T-helper 17 cell (primary cell): ENCODE measurements at places on chromosomes 5 and 9.

GRCh38 chr9:27276193-27277030 is 20.5 kb downstream of the EQTN start:
- no peak for DNase-seq

- no peak for DNase-seq
Measured at GRCh38 chr5:168773226-168773625, 194.1 kb upstream of the PANK3 start.

- peak; percentile 46 for DNase-seq
Measured at GRCh38 chr9:135504262-135505243, 4.1 kb downstream of the MRPS2 start.

DNA sequence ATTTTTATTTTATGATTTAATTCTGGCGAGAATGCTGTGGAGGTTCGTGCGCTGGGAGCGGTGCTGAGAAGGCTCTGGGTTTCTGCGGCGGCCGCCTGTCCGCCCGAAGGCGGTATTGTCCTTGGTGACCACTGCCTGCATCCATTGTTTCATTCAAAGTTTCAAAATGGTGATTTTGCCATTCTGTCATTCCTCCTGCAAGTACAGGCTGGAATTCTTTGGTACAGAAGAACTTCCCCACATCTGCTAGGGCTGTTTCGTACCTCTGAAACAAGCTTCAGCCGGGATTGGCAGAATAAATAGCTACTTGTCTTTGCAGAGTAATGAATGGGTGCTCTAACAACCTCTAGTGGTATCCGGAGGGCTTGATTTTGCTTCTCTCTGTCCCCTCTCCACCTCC is 112.6 kb upstream of the CACNA1B start:
- DNase-seq, result no peak

DNA sequence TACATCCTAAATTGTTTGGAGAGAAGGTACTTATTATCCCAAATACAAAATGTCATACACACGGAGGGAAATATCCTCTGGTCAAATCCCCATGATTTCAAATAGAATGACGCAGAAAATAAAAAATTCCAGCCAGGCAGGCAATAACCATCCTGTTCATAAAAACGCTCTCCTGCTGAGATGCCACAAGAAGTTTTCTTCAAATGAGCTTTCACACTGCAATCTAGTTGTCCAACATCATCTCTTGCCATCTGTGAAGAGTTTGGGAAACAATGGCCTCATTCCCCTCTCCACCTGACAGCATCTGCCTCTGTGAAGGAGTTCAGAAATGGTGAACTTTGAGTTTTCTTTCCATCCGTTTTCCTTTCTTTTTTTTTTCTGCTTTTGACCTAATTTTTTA is 83.3 kb upstream of the SLC30A5 start:
- DNase-seq, result no peak

DNA sequence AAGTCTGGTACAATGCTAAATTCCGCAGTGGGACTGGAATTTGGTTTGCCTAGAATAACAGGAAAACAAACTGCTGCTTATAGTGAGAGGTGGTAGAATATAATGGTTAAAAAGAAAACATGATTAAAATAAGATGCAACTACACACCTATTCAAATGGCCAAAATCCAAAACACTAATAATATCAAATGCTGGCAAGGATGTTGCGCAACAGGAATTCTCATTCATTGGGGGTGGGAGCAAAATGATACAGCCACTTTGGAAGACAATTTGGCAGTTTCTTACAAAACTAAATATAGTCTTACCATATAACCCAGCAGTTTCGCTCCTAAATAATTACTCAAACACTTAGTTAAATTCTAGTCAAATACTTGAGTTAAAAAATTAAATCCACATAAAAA is 50.8 kb upstream of the TPD52L3 start:
- DNase-seq, result no peak

- DNase-seq, result no peak
Measured at GRCh38 chr5:74341221-74341620, 299.3 kb downstream of the ENC1 start.

DNA sequence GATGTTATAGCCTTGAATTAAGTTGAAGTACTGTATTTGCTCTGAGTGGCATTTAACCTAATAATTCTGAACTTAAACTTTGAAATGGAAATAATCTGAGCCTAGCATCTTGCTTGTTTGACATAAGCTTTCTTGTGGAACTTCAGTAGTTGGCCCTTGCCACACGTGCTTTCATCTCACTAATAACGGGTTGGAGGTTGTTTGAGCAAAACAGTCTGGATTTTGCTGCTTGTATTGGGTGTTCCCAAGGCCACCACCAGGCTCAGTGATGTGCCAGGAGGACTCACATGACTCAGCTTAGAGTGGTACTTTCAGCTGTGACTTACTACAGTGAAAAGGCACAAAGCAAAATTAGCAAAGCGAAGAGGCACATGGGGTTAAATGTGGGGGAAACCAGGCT is 35.7 kb downstream of the SECISBP2 start:
- no peak for DNase-seq

DNA sequence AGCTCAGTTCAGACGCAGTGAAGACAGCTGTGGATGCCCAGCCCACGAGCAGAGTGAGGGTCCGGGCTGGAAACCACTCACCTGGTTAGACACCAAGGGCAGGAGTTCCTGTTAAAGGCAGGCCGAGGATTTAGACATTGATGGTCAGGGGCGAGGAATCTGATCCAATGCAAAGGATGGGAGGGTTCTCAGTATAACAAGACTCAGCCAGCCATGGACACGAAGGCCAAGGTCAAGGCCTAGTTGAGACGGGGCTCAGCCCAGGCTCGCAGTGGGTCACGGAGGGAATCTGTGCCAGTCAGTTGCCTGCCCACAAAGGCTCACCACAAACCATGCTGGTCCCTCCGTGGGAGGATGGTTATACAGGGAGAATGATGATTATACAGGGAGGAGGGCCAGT is 63.3 kb upstream of the FCN1 start:
- no peak for DNase-seq

DNA sequence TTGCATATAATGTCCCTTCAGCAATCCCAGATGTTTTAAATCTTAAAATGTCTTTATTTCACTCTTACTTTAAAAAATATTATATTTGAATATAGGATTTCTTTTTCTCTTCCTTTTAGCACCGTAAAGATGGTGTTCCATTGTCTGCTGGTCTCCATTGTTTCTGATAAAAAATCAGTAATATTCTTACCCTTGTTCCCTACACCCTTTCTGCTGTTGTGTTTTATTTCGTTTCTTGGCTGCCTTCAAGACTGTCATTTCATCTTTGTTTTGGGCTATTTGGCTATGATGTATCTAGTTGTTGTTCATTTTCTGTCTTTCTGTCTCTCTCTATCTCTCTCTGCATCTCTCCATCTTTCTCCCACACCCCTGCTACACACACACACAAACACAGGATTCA is 197.9 kb downstream of the IRX2 start:
- DNase-seq, result no peak

- DNase-seq, result no peak
Measured at GRCh38 chr5:39587675-39588074, 162.9 kb upstream of the DAB2 start.

- DNase-seq, result no peak
Measured at GRCh38 chr5:170361616-170362015, 27.6 kb downstream of the KCNMB1 start.

- DNase-seq, result no peak
Measured at GRCh38 chr9:114221706-114222465, 66.5 kb downstream of the COL27A1 start.

DNA sequence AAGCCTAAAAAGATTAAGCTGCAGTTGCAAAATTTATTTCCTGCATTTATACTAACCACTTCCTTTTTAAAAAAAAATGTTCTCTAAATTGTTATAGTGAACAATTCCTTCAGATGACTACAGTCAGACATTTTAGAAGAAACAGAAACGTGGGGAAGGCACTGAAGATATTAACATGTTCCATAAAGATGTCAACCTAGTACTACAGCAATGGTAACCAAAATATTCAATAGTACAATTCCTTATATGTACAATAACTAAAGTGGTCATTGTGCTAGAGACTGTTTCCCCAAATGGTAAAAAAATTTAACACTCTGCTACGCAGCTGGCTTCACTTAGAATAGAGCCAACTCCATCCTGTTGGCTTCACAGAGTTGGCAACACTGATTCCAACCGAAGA is 97.7 kb downstream of the FNBP1 start:
- no peak for DNase-seq

DNA sequence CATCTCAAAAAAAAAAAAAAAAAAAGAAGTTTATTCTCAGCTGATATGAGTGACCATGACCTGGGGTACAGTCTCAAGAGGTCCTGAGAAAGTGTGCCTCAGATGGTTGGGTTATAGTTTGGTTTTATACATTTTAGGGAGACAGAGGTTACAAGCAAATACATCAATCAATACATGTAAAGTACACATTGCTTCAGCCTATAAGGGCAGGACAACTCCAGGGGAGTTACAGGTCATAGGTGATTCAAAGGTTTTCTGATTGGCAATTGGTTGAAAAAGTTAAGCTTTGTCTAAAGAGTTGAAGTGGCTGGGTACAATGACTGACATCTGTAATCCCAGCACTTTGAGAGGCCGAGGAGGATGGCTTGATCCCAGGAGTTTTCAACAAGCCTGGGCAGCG is 2.3 kb upstream of the GMCL2 start:
- DNase-seq, result no peak

DNA sequence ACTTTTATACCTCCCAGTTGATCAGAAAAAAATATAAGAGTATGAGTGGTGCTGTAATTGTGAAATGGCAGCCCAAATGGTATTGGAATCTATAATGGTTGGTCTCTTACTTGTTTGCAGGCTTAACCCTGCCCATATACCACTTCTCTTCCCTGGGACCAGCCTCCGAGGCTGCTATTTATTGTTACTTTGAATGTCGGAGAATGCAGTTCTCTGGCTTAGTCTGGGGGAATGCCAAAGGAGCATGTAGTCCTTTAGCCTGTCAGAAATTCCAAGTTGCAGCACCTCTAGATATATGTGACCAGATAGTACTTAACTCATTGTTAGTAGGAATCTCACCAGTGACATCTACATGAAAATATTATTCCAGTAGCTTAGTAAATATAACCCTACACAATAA is 47.5 kb downstream of the SLC44A1 start:
- DNase-seq, result no peak

DNA sequence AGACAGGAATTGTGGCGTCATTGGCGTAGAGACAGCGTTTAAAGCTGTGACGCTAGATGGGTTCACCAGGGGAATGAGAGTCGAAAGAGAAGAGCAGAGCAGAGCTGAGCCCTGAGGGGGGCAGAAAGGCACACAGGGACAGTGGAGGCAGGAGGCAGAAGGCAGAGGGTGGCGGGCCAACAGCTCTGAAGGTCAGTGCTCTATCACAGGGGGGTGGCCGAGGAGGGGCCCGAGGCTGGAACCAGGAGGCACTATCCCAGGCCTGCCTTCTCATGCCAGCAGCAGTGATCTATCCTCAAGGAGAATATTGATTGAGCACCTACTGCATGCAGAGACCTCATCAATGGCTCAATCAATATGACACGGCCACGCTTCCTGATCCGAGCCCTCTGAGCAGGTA is 132.4 kb downstream of the KCNIP1 start:
- no peak for DNase-seq
